NCI-H748 treated with DMSO at 0.1 percent for 48 hours (cell line): ENCODE measurements at places on chromosomes 13 and 19.

GRCh38 chr13:108425056-108425455 lies 155.5 kb downstream of the TNFSF13B start:
- DNase-seq = no peak

- no peak for DNase-seq
These were observed 419.2 kb downstream of the FGF9 start for GRCh38 chr13:22090106-22090505.

- no peak for DNase-seq
These were observed 13.8 kb downstream of the MARK4 start for GRCh38 chr19:45264781-45265317.

- DNase-seq = no peak
These were observed 32.6 kb upstream of the MEDAG start for GRCh38 chr13:30873499-30873898.

- peak; percentile 81 for DNase-seq
These were observed 1.7 kb downstream of the JUND start for GRCh38 chr19:18279516-18280246.

- no peak for DNase-seq
These were observed 4.6 kb upstream of the ZNF845 start for GRCh38 chr19:53328967-53329366.

DNA sequence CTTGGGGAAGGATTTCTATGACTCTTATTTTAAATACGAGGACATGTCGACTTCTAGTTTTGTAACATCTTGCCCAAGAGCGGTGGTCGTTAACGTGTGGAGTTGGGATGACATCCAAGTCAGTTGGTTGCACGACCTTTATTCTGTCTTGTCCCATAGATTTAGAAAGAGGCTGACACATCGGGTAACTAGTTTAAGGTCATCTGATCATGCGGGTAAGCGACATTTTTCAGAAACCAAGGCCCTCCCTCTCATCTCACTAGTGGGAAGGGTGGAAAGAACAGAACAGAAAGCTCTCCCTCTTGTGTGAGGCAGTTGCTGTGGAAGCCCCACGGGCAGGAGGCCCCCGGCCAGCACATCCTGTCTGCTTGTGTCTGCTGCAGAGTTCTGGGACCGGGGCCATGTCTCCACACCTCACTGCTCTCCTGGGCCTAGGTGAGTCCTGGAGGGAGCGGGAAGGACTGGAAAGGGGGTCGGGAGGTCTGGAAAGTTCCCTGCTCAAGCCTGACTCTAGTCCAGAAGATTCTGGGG lies at the start of gene LAIR2:
LAIR2 (plus strand) TSS at position 314 of the 531 bp plus-strand sequence; CDS start at position 402, 88 bp downstream.
- DNase-seq = no peak

GRCh38 chr19:33788676-33789075 lies 8.0 kb upstream of the KCTD15 start:
- DNase-seq = no peak

- no peak for DNase-seq
These were observed 75.8 kb upstream of the FRY start for GRCh38 chr13:31955741-31956140.

- DNase-seq = peak; percentile 40
These were observed 1.8 kb downstream of the ZNF114 start for GRCh38 chr19:48271531-48272151.

GRCh38 chr13:50760751-50761150 lies 82.7 kb downstream of the DLEU7 start:
- no peak for DNase-seq

- no peak for DNase-seq
These were observed 313.5 kb downstream of the KLF12 start for GRCh38 chr13:73820688-73821087.

DNA sequence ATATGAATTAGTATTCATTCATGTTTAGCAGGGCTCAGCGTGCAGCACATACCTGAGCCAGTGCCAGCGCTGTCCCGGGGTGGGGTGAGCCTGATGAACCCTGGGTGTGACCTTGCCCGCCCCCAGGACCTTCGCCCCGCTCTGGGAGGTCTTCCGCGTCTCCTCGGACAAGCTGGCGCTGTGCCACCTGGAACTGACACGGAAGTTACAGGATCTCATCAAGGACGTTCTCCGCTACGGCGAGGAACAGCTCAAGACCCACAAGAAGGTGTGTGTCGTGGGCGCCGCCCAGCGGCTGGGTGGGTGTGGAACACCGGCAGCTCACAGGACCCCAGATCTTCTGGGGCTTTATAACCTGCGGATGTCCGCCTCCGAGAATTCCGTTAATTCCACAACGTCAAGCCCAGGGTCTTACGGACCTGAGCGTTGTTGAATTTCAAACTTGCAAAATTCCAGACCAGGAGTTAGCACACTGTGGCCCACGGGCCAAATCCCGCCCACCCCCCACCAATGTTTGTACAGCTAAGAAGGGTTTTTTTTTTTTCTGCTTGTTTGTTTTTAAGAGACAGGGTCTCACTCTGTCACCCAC lies 15.4 kb downstream of the FCHO1 start:
- peak; percentile 37 for DNase-seq

DNA sequence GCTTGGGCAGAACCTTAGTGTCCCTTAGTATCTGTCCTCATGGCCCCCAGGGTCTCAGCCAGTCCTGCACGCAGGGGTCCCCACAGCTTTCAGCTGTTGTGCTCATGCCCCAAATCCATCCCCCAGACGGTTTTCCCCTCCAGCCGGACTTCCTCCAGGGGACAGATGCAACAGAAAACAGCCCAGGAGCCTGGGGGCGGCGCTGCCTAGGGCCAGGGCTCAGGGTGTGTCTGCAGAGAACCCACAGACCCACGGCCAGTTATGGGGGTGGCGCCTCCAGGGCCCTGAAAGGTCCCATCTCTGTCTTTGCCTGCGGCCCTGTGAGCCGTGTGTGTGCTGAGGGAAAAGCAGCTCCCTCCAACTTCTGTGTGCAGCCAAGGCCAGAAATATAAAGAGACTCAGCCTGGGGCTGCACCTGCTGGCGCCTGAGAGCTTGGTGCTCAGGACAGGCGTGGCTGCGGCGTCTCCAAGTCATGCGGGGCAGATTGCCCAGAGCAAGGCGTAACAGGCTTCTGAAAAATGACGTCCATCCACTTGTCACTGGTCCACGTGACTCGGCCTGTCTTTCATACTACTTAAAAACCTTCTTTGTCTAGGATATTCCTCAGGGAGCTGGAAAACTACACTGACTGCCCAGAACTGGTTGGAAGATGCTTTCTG lies 22.1 kb upstream of the F7 start:
- no peak for DNase-seq

- peak; percentile 53 for DNase-seq
These were observed 49.1 kb downstream of the LMO7 start for GRCh38 chr13:75685239-75685697.

- DNase-seq = no peak
These were observed 121.4 kb downstream of the NUFIP1 start for GRCh38 chr13:44867825-44868224.

DNA sequence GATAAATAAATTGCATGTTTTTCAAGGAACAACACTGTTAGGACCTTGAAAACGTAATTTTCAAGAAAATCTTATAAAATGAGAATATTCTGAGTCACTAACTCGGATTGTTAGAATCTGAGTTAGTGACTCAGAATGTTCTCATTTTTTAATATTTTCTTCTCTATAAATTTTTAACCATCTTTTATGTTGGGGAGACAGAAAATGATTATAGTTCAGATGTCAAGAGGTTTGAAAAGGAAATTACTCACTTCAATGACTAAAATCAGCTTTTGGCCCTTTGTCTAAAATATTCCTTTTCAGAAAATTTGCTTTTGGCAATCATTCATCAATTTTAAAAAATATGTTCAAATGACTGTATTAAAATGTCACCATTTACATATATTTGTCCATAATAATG lies 264.2 kb upstream of the EDNRB start:
- DNase-seq = no peak

DNA sequence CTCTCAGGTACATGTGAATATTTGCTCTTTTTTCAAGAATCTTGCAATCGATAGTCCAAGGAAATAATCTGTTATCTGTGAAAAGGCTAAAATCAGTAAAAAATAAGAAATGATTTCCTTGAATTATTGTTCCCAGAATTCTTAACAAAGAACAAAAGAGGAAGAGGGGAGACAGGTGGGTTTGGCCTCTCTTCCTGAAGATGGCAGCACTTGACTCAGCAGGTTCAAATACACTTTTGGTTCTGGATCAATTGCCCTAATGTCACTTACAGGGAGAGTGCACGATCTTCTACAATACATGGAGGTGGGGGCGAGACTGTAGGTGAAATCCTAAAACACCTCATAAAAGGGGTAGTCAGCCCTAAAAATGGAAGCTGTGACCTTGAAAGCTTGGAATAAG lies 358.7 kb downstream of the IRS2 start:
- DNase-seq = no peak

GRCh38 chr19:17499648-17500446 lies 11.6 kb upstream of the PGLS start:
- no peak for DNase-seq

DNA sequence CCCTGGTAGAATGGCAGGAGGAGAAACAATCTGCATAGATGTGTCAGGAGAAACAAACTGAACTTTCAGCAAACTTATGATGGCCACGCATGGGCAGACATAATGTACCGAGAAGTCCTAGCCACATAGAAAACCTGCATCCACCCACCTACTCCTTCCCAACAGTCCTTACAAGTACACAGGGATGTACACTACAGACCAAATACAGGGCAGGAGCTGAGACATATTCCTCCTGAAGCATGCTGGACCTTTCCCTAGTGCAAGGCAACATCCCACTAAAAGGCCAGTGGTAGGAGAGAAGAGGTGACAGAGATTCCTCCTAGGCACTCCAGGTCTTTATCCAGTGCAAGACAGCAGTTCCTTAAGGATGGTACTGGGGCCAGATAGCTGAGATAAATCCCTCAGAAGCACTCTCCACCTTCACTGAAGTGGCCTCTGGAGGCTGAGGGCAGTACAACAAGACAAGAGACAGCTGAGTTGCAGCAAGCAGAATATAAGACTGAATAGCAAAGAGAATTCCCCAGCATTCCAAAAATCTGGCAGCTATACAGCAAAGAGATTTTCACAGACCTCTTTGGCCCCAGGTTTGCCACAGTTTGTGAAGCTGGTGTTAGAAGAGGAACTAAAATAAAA lies 18.3 kb downstream of the VWA8 start:
- DNase-seq = no peak

GRCh38 chr19:58252102-58252685 lies 23.5 kb downstream of the ZNF544 start:
- DNase-seq = no peak

DNA sequence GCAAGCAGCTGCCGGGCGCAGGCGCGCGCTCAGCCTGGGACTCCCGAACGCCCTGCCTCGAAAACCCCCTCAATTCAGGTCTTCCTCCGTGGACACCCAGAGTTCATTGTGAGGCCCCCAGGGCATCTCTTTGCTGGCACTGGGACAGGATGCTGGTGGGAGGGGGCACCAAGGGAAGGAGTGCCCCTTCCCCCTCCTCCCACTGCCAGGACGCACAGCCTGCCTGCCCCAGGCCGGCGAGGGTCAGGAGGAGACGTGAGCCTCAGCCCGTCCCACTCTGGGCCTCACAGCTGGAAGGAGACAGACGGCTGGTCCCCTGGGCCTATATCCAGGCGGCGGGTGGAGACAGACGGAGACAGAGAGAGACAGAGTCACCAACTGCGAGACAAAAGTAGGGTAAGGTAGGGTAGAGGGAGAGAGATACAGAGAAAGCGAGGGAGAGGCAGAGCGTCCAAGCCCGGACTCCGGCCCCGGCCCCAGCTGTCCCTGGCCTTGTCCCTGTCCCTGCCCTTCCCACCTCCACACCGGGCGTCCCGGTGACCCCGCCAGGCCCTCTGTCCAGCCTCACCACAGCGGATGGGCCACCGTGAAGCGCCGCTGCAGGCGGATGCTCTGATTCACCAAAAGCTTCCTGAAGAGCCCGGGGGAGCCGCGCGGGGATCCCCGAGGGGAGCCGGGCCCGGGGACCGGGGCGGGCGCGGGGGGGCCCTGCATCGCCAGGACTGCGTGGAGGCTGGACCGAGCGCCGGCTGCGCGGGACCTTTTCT lies at the start of gene PDE4C:
PDE4C (minus strand) TSS at position 737 of the 767 bp plus-strand sequence; CDS start at position 714, 23 bp downstream.
- no peak for DNase-seq

GRCh38 chr13:95524264-95524901 lies 28.1 kb upstream of the CLDN10 start:
- no peak for DNase-seq

DNA sequence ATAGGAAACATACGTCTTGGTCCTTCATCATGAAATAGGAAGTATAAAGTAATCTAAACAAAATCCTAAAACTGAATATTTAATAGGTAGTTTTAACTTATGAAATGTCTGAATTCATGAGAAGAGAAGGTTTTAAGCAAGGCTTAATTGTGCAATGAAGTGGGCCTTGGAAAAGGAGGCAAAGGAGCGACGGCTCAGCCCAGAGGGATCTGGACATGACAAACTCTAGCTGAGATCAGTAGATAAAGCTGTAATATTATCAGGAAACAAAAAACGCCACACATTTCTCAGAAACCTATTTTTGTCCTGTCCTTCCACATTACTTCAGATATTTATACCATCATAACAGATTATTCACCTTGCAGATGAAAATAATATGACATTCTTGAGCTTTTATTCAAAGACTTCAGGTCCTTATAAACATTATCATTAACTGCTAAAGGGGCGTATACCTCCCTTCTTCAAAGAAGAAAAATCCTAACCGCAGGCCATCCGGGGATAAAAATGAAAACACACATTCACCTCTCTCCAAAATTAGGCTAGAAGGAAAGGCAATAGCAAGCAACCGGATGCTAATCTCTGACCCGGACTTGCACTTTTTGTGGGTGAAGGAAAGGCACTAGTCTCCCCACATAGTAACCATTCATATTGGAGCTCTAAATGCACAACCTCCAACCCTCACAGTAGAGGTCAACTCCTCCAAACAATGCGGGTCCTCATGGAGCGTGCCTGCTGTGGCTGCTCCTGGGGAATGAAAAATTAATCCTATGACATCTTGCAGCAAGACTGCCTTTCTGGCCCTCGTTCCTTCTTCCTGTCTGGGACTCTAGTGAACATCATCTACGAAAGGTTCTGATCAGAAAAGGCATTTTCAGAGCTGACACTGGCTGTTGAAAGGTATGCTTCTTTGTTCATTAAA lies 108.8 kb downstream of the TBC1D4 start:
- DNase-seq = no peak

DNA sequence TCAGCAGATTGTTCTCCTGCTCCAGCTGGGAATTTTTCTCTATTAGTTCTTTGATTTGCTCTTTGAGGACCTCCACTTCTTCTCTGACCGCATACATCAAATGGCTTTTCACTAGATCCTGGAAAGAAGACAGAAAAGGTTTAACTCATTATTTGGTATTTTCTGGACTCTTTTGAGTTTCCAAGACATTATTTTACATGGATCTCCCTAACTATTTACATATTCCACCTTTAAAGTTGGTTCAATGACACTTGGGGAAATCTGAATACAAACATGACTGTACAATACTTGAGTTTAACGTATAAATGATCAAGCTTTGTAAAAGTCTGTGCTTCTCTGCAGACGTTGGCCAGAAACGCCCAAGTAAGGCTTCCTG lies 61.1 kb downstream of the SERP2 start:
- no peak for DNase-seq

- DNase-seq = peak; percentile 78
These were observed 77.1 kb downstream of the GGACT start for GRCh38 chr13:100511466-100511865.

- DNase-seq = no peak
These were observed 626.9 kb downstream of the EFNB2 start for GRCh38 chr13:105908586-105908985.

- no peak for DNase-seq
These were observed 34.6 kb upstream of the SOX1 start for GRCh38 chr13:112032186-112032993.

GRCh38 chr13:92575777-92576176 lies 650.8 kb upstream of the GPC6 start:
- DNase-seq = no peak

GRCh38 chr13:111156421-111156820 lies 41.3 kb downstream of the ARHGEF7 start:
- no peak for DNase-seq
